ENCODE measurements at places on chromosomes 5 and 9.

DNA sequence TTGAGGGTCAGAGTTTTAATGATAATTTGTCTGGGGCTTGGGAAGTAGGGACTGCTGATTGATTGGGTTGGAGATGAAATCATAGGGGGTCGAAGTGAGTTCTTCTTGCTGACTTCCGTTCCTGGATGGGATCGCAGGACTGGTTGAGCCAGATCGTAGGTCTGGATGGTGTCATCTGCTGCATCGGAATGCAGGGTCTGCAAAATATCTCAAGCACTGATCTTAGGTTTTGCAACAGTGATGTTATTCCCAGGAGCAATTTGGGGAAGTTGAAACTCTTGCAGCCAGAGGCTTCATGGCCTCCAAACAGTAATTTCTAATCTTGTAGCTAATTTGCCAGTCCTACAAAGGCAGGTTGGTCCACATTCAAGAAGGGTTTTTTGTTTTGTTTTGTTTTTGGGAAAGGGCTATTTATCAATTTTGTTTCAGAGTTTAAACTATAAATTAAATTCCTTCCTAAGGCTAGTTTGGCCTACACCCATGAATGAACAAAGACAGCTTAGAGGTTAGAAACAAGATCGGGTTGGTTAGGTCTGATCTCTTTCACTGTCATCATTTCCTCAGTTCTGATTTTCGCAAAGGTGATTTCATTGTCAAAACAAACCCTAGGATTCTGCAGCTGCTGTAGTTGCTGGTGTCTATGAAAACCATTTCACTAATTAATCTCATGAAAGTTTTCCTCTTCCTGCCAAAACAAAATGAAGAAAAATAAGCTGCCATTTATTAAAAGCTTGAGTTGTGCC is 388.0 kb downstream of the TMEM232 start:
- no peak for DNase-seq

- DNase-seq = no peak
Observed at GRCh38 chr9:8855046-8855445, 1055.5 kb upstream of the DMAC1 start.

GRCh38 chr9:74643303-74643923 is 146.3 kb downstream of the RORB start:
- no peak for DNase-seq

GRCh38 chr9:73165911-73166310 is 14.2 kb downstream of the ANXA1 start:
- DNase-seq = no peak

DNA sequence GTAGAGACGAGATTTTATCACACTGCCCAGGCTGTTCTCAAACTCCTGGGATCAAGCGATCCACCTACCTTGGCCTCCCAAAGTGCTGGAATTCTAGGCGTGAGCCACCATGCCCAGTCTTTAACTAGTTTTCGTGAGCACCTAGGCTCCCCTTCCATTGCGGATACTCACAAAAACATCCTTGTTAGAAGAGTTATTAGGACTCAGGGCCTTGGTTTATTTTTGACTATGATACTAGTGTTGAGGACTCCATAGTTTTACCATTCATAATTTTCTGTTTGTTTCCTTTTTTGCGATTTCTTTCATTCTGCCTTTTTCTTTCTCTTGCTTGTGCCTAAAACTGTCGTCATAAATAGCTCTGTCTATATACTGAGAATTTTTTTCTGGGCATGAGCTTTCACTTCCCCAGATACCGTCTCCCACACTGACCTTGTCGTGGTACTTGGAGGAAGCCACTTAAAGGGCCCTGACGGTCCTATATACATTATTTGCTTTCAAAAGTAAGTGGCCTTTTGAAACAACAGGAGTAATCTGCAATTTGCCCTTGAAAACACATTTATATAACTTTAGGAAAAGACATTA is 5.2 kb downstream of the F2R start:
- no peak for DNase-seq

GRCh38 chr5:111347021-111347420 is 122.8 kb downstream of the CAMK4 start:
- DNase-seq = no peak

DNA sequence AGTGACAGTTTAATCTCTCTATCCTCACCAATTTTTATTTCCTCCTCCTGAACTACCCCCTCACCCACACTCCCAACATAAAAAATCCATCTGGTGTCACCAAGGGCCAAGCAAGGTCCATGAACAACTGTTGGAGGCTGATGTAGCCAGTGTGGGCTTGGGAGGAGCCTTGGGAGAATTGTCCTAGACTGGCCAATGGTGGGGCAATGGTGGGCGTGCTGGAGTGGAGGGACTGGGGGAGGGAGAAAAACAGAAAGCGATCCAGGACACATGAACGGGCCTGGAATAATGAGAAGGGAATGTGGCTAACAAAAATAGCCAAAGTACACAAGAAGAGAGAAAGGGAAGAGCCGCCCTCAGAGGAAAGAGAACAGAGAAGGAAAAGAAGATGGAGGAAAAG is 272.6 kb downstream of the ENC1 start:
- no peak for DNase-seq

- DNase-seq = no peak
Observed at GRCh38 chr5:94362857-94363256, 255.5 kb downstream of the KIAA0825 start.

DNA sequence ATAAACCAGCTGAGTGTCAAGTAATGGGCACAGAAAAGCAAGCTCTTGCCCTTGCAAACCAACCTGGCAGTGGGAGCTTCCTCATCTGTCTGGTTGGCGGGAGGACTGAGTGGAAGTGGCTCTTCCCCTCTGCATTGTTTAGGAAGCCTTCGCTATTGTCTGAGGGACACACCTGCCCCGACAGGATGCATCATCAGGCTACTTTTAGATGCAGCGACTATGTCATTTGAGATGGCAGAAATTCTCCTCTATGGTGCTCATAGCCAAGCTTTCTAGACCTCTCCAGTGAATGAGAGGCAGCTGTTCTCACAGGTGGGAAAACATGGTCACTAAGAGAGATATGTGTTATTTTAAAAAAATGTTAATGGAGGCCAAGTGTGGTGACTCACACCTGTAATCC is 104.0 kb downstream of the DOCK8 start:
- no peak for DNase-seq

GRCh38 chr9:1869843-1870242 is 145.3 kb upstream of the SMARCA2 start:
- no peak for DNase-seq

GRCh38 chr9:134814598-134815215 is 65.9 kb upstream of the FCN2 start:
- no peak for DNase-seq

Measured in substantia nigra (tissue), 51 donors.